ENCODE measurements at places on chromosomes 3 and 15.

GRCh38 chr3:170522201-170522600 is 63.7 kb downstream of the SLC7A14 start:
- no peak for DNase-seq

DNA sequence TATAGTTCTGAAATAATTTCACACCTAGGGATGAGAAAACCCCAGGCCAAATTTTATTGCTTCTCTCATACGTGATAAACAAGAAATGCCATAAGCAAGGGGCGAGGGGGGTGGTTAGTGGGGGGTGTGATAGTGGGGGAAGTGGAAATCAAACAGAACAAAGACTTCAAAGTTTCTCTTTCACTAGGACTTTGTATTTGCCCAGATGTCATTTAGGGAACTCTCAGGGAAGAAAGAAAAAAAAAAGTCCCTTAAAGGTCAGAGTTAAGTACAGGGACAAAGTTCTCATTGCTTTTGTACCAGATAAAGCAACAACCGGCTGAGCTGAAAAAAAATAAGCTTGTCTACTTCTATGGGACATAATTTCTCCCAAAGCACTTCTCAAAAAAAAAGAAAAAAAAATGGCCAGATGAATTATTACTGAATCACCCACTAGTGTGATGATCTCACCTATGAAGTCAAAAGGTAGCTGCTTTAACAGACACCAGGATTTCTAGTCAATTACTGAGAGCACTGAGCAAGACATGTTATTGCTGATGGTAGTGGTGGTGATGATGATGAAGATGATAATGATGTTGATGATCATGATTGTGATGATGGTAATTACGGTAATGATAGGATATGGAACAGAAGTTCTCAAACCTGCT is 56.2 kb downstream of the FHIT start:
- no peak for DNase-seq

DNA sequence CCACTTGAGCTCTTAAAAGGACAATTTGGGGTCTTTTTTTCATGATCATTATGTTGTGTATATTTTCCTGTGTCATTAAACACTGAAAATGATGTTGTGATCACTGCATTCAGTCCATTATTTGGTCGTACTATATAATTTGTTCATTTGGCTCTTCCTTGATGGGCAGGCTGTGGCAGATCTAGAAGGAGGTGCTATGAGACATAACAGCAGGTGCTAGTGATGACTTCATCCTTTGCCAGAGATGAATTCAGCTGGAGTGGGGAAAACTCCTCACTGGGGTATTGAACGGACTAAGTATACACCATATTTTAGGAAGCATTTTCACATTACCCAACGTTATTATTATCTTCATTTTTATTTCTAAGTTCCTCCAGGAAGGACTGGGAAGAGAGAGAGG is 12.0 kb downstream of the CMTM7 start:
- DNase-seq, result peak; percentile 33

DNA sequence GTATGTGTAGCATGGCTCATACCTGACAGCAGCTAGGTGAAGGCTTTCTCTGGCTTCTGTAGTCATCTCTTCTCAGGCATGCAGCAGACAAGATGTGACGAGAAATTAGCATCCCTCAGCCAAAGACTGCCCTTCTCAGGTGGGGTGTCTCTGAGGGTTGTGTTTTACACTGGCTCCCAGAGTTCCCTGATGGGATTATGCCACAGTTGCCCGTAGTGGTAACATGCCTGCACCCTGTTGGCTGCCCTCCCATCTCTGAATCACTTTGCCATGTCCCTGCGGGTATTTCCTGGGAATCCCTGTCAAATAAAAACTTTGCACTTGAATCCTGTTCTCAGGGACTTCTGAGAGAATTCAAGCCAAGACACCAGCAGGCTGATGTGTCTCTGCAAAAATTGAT is 70.5 kb downstream of the LRTM1 start:
- DNase-seq, result no peak

GRCh38 chr3:188539631-188540194 is 385.8 kb downstream of the LPP start:
- peak; percentile 29 for DNase-seq

- DNase-seq, result no peak
Measured at GRCh38 chr3:182711261-182711683, 82.0 kb upstream of the ATP11B start.

DNA sequence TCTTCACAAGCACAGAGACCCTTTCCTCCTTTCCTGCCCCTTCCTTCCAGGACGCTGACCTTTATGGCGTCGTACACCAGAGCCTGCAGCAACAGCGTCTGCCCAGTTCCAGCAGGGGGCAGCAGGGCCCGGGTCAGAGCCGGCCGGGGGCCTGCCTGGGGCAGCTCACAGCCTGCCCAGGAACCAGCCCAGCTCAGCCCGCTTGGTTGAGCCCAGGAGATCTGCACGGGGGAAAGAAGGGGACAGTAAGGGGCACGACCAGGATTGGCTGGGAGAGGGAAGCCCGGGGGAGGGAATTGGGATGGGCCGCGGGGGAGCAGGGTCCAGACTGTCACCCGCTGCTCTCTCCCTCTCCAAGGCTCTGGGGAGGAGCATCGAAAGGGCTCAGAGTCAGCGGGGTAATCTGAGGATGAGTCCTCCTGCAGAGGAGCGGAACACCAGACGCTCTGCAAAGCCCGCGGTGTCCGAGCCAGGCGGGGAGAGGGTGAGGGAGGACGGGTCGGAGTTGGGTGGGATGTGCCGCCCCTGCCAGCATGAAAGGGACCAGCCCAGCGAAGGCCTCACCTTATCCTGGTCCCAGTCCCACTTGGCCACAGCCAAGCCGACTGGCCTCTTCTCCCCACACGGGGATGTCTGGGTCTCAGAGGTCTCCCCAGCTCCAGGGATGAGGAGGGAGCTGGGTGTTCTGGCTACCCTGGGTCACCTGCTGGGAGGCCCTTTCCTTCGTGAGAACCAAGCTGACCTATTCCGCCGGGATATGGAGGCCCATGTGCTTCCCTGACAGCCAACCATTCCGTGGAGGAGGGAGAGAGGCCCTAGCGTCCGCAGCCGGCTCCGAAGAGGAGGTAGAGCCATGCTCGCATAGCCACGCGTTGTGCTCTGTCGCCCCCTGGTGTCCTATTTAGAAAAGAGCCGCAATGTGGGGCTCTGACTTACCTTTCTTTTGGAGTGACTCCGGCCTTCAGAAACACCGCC is 7.4 kb upstream of the IGDCC3 start:
- peak; percentile 86 for DNase-seq

DNA sequence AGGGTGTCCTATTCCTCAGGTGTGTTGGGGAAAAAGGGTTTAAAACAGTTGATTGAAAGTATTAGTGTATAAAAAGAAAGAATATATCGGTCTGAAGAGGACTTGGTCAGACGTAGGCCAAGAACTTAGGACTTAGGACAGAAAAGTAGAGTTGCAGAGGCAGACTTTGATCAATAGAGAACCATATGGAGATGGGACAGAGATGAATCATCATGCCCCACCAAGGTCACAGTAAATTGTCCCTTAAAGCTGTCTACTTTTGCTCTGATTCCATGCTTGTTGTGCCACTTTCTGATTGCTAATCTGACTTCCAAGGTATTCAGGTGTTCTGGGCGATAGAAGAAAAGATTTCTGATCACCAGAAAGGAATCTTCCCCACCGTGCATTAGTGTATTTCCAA is 52.9 kb upstream of the ZDHHC23 start:
- no peak for DNase-seq

DNA sequence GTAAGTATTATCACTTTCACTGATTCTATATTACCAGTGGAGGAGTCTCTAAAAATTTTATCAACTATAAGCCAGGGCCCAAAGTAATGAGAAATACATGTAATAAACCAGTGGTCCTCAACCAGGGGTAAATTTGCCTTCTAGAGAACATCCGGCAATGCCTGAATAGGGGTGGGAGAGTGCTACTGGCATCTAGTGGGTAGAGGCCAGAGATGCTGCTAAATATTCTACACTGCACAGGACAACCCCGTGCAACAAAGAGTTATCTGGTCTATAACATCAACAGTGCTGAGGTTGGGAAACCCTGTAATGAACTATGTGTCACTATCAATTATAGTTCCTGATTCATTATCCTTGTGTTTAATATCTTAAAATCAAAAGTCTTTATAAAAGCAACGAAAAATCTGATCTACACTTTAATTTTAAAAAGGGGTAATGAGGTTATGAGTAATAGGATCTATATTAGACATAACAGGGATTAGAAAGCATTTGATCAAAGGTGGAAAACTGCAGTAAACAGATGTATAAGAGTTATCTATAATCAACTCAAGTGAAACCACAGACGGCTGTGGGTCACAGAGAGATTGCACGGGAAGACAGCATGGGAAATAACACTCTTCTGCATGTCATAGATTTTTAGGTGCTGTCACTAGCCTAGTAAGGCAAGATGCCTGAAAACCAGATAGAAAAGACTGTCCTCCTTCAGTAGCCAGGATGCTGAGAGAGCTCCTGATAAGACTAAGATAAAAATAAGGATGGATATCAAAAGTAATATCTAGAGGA is 2.0 kb downstream of the LYSMD2 start:
- DNase-seq, result peak; percentile 17

GRCh38 chr3:117217355-117217754 is 507.8 kb downstream of the TUSC7 start:
- DNase-seq, result no peak

DNA sequence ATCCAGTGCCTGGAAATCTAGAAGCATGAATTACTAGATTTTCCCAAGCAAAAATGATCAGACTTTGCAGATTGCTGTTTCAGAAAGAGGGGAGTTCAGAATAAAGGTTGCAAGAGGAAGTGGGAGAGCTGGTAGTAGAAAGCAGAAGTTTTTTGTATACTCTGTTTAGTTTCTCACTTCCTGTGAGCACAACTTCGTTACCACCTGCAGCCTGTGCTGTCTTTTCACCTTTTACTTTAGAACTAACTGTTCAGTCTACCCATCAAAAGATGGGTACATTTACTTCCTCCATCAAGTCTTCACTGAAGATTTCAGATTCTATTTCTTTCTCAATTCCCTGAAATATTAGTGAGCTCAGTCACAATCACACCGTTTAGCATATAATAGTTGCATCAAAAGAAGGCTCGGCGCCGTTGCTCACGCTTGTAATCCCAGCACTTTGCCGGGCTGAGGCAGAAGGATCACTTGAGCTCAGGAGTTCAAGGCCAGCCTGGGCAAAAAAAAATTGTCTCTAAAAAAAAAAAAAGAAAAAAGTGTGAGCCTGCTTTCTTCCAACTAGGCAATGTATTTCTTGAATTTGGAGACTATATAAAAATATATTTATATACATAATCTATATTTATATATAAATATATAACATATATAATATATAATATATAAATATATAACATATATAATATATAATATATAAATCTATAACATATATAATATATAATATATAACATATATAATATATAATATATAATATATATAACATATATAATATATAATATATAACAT is 1.8 kb upstream of the CEP97 start:
- DNase-seq, result no peak

DNA sequence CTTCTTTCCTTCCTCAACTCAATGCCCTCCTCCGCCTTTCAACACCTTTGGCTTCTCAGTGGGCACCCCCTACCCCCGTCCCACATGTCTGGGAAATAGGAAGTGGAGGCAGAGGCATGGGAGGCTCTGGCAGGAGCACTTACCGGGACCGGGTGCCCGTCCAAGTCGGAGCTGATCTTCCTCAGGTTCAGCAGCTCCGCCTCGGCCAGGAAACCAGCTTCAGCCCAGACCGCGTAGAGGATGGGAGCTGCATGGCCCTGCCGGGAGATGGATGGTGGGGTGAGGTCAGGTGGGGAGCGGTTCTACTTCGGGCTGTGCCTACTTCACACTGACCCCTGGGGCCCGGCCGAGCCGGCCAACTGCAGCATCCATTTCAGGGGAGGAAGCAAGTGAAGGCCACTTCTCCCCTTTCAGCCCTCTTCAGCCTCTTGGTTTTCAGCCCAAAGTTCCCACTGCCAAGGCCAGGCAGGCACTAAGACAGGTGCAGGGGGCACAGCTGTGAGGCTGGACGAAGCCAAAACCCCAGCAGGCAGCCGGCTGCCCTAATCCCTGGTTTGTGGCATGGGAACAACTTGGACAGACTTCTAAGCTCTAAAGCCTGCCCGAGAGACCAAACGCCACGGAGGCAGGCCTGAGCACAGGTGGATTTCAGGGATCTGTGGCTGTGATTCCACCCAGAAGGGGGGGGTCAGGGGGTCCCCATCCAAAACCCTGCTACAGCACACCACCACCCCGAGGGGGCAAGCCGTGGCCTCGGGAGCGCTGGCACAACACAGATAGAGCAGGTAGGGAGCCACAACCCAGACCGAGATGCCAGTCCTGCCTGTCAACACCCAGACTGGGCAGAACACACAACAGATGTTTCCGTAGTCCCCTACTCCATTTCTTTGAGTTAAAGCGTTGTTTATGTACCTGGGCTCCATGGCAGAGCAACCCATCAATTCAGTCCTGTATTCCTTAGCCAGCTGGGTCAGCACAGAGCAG is 14.5 kb downstream of the TKT start:
- DNase-seq, result no peak

DNA sequence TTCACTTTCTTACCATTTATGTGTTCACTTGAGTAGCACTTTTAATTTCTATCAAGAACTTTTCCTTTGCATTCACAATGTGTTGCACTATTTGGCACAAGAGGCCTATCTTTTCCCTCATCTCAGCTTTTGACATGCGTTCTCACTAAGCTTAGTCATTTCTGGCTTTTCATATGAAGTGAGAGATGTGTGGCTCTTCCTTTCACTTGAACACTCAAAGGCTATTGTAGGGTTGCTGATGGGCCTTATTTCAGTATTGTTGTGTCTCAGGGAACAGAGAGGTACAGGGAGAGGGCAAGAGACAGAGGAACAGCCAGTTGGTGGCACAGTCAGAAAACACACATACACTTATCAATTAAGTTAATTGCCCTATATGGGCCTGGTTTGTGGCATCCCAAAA is 127.4 kb upstream of the MLF1 start:
- no peak for DNase-seq

DNA sequence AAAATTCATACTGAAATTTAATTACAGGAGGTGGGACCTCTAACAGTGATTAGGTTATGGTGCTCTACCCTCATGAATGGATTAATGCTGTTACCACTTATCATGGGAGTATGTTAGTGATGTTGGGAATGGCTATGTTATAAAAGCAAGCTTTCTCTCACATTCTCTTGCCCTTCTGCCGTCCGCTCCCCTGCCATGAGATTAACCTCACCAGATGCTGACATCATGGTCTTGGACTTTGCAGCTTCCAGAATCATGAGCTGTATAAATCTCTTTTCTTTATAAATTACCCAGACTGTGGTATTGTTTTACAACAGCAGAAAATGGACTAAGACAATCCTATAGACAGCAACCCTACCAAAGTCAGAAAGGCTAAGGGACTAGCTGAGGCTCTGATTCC is 884.8 kb downstream of the FHIT start:
- no peak for DNase-seq
